ENCODE measurements at places on chromosomes 16 and 17.

DNA sequence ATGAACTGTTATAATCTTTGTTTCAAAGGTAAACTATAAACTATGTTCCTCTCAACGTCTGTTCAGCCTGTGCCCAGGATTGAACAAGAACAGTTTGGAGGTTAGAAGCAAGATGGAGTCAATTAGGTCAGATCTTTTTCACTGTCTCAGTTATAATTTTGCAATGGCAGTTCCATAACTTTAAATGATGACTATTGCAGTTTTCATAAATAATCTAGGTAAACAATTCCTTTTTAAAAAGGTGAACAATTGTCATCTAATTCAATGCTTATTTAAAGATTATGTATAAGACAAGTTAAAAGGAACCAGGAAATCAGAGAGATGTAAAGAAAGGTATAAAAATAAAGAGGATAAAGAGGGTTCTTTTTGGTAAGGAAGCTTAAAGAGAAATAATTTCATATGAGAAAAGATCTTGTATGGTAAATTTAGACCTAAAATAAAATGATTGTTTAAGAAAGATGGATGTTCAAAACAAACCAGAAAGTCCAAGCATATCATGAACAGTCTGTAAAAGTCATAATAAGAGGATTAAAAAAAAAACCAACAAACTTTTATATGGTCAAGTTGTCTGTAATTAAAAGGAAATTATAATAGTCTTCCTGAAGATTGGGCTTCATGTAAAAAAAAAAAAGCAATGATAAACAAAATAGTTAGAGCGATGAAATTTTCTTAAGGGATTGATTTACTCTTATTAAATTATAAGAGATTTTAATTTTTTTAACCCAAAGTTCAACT, 6.1 kb downstream of the KRTAP4-9 start:
- DNase-seq: no peak

GRCh38 chr17:40153603-40154236, 13.4 kb downstream of the CASC3 start:
- no peak for DNase-seq

GRCh38 chr16:71297341-71297634, 8.1 kb upstream of the CMTR2 start:
- DNase-seq: no peak

DNA sequence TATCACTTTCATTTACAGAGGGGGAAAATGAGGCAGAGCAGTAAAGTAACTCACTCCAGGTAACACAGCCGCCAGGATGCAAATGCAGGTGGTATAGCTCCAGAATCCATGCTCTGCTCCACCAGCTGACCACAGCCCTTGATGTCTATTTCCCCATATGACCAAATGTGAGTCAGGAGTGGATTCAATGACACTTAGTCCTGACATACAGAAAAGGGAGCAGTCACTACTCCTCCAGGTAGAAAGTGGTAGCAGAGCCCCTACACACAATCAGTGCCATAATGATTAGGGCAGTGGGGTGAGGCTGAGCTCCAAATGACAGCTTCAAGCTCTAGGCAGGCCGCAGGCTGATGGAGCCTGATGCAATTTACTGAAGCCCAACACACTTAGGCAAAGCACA, 43.3 kb upstream of the GFOD2 start:
- no peak for DNase-seq

DNA sequence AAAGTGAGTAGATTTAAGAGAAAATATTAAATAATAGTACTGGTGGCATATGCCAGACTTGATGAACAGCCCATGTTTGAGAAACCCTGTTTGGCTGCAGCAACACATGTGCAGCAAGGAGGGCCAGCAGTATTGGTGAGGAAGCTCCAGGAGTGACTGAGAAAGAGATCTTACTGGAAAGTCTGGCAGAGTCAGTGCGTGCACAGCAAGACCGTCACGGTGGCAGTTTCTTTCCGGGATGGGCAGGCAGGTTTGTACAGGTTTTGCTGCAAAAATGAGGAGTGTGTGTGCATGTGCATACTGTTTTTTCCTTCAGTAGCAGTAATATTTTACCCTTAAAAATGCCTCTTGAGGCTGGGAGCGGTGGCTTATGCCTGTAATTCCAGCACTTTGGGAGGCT, 41.4 kb downstream of the KSR1 start:
- DNase-seq: no peak

DNA sequence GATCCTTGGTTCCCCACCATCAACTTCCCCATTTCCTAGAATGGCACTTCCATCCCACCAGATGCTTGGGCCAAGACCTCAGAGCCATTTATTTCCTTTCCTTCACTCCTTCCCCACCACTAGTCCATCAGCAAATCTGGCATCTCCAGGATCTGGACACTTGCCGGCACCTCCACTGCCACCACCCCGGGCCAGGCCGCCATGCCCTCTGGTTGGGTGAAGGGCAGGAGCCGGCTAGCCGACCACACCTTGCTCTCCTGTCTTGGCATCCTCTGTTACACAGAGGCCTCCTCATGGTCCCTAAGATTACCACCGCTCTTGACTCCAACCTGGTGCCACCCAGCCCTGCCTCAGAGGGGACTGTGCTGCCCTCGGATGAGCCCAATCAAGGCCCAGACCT, 104.5 kb downstream of the RMI2 start:
- no peak for DNase-seq

DNA sequence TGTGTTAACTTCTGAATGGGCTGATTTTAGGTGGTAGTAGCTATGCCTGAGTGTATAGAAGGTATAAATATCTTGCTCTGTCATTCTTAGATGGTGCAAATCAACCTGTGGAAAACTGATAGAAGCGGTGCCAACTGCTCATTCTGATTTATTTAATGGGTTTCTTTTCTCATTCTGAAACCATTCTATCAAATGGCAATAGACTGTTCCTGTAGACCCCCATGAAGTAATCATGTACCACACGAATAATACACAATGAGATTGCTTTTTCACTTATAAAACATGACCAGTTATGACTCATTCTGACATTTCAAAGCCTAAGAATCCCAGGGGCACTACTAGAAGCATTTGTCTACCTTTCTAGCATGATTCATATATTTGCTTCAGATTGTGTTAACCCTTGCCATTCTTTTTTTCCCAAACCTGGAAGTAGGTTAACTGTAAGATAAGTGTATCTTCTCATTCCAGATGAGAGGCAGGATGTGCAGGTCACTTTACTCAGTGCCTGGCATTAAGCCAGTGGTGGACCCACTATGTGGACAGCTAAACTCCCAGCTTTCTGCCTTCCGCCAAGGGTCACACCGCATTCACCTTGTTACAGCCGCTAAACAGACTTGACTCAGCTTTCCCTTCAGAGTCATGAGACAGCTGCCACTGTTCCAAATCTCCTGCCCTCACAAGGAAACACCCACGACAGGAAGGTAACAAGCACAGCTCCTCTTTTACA, 16.4 kb upstream of the SLC16A11 start:
- DNase-seq: no peak

- no peak for DNase-seq
These were observed 175.3 kb downstream of the NPIPB11 start for GRCh38 chr16:29231244-29231643.

GRCh38 chr16:56583351-56584168, 5.8 kb upstream of the MT3 start:
- DNase-seq: no peak

DNA sequence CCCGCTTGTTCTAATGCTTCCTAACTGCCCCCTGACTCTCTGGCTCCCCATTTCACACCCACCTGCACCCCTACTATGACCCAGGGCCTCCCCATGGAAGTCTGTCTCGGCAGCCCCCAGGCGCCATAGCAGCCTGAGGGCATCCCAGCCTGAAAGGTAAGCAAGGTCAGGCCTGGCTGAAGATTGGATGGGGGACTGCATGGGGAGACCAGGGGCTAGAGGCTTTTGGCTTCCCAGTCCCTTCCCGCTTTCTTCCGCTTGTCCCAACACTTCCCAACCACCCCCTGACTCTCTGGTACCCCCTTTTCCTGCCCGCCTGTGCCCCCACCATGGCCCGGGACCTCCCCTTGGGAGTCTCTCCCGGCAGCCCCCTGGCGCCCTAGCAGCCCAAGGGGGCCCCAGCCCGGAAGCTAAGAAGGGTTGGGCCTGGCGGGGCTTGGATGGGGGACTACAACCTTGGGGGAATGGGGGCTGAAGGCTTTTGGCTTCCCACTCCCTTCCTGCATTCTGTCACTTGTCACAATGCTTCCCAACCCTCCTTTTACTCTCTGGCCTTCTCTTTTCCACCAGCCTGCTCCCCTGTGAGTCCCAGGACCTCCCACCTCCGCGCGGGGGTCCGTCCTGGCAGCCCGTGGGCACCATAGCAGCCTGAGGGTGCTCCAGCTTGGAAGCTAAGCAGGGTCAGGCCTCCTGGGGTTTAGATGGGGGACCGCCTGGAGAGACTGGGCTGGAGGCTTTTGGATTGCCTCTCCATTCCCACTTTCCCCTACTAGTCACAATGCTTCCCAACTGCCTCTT, 2288.4 kb downstream of the TP53TG3F start:
- DNase-seq: no peak

DNA sequence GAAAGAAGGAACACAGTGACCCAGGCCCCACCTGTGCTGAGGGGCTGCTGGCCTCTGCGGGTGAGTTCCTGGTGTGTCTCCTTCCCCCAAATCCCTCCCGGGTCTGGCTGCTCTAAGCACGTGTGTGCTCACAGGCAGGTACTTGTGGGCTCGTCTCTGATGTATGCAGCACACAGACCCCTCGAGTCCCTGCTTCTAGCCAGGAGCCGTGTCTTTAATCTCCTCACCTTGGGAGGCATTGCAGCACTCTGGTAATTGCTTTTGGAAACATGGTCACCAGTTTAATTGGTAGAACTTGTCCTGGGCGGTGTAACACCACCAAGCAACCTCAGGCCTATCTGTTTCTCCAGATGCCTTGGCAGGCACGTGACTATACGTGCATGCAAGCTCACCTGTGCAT, 8.8 kb upstream of the RPL38 start:
- no peak for DNase-seq

DNA sequence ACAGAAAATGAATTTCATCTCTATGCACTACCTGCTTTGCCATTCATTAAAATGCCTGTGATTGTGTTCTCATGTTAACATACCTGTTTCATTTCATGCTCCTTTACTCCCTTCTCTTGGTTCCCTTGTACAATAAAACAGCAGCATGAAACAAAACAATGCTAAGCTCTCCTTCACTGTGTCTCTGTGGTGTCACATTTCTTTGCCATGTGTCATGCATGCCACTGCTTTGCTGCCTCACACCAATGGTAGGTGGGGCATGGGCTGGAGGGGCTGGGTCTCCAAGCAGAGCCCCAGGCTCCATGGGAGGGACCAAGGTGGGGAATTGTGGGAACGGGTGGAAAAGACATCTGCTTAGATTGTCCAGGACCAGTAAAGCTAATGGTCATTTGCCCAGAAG, 83.6 kb downstream of the RGS9 start:
- DNase-seq: no peak

DNA sequence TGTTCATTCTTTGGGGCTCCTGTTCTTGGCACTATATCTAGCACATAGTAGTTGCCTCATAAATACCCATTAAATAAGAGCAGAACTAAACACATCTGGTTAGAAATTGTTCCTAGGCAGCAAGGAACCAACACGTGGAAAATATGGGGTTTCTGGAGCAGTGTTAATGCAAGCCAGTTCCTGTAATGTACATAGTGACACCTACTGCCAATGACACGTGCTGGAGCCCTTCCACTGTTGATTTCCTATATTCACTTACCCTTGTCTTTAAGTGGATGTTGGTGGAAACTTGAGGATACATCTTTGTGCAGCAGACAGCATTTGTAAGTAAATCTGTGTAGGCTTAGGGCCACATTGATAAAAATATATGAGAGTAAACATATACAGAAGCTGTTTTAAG, 1.6 kb upstream of the IRF8 start:
- no peak for DNase-seq

DNA sequence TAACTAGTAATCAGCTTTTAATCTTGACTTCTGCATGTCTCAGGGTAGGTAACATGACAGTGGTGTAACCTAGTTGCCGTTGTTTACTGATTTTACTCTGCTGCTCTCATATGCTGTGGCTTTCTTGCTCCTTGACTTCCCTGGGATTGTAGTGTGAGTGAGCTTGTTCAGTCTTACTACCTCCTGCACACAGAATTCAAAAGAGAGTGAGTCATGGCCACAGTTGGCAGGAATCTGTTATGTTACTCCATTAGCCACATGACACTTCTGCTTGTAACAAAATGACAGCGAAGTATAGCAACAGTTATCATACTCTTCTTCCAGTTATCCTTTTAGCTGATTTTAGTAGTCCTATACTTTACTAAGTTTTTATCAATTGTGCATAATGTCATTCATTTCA, 18.8 kb downstream of the TNRC6A start:
- DNase-seq: peak; percentile 60

DNA sequence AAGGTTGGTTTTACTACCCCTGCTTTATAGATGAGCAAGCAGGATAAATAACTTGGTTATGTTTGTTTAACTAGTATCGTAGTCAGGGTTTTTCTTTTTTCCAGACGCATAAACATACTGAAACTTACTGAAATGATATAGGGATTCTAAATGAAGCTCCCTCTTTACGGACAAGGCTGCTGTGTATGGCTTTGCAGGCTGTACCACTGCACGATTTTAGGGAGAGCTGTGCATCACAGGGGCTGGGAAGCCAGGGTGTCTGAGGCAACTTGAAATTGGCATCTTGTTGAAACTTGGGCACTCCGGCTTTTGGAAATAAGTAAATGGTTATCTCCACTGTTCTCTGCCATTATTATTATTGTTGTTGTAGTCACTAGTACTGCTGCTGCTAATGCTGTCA, 218.1 kb upstream of the CDH8 start:
- no peak for DNase-seq

GRCh38 chr17:73614256-73614655, 30.0 kb downstream of the SDK2 start:
- no peak for DNase-seq

DNA sequence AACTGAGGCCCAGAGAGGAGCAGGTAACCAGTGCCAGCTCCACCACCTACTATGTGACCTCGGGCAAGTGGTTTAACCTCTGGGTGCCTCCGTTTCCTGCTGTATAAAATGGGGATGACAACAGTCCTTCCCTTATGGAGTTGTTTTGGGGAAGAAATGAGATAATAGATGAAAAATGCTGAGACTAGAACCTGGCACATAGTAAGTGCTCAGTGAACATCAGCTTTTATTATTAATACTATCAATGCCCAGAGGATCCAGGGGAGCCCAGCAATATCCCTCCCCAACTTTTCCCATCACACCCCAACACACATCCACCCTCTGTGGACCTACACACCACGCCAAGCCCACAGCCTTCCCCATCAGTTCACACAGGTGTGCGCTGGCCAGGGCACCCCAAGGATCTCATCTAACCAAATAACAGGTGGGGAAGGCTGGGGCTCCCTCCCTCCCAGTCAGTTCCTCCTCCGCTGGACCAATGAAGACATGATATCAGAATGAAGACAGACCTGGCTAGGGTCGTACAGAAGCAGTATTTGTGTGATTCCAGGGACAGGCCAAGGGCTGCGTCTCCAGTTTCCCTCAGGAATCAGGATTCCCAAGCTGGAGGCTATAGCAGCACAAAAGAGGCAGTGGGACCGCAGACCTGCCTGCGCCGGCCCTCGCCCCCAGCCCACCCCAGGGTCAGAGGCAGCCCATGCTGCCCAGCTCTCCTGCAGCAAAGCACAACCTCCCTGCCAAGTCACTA, 1.8 kb downstream of the ATP2A3 start:
- no peak for DNase-seq

All from AML-193 (cell line).